Stimulated activated CD8-positive, alpha-beta memory T cell treated with anti-CD3 and anti-CD28 coated beads, Interleukin-4, amount 100 ng/mL, for 1 hour (primary cell): ENCODE measurements at places on chromosomes 12 and 14.

GRCh38 chr14:68924186-68925158 is 54.6 kb downstream of the ACTN1 start:
- no peak for DNase-seq

DNA sequence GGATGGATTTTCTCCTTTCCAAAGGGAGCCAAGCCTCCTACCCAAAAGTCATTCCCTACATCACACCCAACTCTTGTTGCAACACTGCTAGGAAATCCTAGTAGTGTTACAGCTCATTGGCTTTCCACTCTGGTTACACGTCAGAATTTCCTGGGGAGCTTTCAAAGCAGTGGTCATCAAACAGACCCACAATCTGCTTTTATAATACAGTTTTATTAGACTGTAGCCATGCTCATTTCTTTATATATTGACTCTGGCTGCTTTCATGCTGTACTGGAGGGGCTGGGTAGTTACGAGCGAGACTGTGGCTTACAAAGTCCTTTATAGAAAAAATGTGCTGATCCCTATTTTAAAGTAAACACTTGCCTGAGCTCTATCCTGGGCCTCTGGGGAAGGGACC is 34.3 kb downstream of the ZFYVE26 start:
- DNase-seq, result no peak

DNA sequence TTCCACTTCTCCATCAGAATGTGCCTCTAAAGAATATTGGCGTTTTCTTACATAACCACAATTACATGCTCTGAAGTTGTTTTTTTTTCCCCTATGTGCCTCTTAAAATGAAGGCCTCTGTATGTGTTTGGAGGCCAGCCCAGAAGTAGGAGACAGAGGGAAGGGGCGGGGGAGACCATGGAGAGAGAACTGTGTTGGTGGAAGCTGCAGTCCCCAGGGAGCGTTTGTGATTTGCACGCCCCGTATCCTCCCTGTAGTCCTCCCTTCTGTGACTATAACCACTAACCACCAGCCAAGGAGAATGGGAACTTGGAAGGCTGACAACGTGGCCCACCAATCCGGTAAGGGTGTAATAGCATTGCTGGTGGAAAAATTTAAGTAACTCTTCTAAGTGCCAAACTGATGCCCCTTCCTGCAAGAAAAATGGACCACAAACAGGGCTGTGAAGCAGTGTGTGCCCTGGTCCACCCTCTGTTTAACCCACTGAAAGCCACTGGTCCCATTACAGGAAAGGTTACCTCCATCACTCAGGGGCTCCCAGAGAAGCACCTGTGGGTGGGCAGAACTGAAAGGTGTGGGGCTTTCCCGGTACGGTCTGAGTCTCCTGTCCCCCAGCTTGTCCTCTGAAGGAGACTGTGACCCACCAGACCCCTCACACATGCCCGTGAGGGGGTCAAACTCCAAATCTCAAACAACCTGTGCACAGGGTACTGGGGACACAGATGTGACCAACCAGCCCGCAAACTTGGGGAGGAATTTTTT is 36.8 kb downstream of the CCDC88C start:
- no peak for DNase-seq

DNA sequence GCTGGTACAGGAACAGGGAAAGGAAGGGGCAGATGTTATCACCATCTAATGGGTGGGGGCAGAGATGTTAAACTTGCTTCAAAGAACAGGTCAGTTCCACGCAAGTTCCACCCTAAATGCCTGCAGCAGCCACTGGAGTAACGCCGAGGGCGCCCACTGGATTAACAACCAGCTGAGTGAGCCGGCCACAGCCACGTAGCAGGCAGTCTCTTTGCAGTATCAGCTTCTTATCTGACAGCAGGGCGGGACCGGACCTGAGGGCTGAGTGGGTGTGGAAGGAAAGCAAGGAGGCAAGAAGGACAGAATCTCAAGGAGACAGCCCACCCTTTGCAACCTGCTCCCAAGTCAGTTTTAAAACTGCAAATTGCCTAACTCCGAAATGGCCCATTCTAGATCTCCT is 38.4 kb upstream of the FOXN3 start:
- no peak for DNase-seq

DNA sequence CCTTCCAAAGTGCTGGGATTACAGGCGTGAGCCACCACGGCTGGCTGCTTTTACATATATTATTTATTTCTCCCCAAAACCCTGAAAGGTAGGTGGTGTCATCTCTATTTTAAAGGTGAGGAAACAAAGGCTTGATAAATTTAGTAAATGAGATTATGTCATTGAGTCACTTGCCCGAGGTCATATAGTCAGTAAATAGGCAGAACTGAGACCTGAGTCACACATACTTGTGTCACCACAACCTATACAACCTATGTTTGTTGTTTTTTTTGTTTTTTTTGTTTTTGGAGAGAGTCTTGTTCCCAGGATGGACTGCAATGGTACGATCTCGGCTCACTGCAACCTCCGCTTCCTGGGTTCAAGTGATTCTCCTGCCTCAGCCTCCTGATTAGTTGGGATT is 12.8 kb downstream of the TSFM start:
- DNase-seq, result no peak

DNA sequence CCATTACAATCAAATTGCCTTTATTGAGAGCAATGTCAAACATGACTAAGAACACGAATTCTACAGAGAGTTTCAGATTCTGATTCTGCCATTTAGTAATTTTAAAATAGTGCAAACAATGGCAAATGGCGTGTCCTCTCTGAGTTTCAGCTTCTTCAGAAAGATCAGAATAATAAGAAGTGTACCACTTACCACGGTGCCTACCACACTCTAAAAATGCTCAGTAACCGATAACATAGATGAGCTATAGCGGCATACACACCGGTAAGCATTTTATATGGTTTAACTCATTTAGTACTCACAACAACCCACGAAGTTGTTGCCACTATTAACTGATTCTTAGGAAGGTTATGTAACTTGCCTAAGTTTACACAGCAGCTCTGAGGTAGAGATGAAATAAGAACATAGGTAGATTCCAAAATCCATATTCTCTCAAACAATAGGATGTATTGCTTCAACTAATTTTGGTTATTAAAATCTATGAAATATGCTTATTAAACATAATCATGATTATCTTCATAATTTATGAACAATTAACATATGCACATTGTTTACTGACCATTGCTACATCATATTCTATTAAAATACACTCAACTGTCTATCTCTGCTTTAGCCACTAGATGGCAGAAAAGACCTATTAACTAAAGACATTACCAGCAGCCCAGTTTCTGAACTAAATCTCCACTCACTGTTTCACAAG is 38.3 kb downstream of the SLC6A15 start:
- DNase-seq, result no peak

GRCh38 chr14:65790172-65790815 is 377.8 kb downstream of the FUT8 start:
- DNase-seq, result no peak
